ENCODE measurements at places on chromosomes 12 and 14.

DNA sequence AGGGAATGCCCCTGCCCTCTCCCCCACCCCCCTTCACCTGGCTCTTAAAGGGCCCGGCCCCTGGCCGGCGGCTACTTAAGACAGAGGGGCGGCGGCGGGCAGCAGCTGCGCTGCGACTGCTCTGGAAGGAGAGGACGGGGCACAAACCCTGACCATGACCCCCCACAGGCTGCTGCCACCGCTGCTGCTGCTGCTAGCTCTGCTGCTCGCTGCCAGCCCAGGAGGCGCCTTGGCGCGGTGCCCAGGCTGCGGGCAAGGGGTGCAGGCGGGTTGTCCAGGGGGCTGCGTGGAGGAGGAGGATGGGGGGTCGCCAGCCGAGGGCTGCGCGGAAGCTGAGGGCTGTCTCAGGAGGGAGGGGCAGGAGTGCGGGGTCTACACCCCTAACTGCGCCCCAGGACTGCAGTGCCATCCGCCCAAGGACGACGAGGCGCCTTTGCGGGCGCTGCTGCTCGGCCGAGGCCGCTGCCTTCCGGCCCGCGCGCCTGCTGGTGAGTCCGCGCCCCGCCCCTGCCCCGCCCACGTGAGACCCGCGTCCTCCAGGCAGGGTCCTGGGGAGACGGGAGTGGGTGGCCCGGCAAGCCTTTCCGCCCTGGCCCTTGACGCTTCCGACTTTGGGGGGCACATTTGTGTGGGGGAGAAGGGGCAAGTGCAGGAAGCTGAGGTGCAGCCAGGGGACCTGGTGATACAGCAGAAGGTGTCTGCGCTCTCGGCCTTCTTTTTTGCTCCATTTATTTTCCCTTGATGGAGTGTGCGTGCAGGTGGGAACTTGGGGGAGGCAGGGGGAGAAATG lies at the start of gene IGFBP6:
Gene IGFBP6 (plus strand): TSS at position 104 of the 790 bp plus-strand sequence. CDS start 51 bp downstream, at position 155.
- DNase-seq, result peak; percentile 50

DNA sequence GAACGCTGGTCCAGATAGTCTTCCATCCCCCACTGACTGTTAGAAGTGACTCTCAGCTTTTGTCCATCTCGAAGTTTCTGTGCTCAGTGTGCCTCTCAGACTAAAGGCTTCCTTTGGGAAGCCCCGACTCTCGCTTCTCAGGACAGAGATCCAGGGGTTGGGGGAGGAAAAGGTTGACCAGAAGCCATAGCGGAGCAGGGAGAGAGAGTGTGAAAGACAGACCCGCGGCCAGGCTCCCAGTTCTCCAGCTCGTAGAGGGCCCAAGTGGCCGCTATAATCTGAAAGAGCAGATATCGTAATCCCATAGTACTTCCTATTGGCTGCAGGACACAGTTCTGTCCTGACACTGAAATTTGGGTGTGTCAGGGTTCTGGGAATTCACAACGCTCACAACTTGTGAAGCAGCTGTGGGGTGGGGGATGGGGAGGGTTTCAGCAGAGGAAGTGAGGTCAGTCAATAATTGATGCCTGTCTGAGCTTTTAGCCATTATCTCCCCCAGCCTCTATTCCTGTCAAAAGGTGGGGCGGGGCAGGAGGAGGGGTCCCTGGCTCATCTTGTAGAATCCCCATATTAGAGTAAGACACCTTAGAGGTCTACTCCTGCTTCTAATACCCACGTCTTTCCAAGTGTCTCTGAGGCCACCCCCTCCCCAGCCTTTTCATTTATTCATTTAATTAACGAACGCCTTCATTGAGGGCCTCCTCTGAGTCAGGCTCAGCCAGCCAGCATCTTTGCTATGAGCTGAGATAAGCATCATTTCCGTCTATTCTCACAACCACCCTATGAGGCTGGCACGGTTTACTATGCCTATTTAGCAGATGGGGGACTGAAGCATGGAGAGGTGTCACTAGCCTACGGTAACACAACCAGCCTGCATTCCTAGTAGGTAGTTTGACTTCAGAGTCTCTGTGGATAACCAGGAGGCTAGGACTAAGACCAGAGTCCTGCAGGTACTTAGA lies 1.6 kb upstream of the ACVRL1 start:
- DNase-seq, result peak; percentile 90

GRCh38 chr12:38761636-38762342 lies 143.6 kb downstream of the CPNE8 start:
- DNase-seq, result no peak

DNA sequence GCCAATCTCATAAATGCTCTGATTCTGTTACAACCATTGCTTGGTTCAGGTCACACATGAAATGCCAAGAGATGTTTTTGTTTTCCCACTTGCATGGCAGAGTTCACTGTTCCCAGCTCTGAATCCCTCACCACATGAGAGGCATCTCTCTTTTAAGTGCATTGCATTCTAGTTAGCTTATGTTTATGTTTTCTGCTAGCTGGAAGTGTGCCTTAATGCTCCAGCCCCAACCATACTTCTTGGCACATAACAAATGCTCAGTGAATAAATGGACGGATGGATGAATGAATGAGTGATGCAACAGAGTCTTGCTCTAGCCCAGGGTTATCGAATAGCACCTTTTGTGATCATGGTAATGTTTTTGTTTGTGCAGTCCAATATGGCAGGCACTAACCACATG lies 197.3 kb downstream of the PPM1H start:
- DNase-seq, result no peak

DNA sequence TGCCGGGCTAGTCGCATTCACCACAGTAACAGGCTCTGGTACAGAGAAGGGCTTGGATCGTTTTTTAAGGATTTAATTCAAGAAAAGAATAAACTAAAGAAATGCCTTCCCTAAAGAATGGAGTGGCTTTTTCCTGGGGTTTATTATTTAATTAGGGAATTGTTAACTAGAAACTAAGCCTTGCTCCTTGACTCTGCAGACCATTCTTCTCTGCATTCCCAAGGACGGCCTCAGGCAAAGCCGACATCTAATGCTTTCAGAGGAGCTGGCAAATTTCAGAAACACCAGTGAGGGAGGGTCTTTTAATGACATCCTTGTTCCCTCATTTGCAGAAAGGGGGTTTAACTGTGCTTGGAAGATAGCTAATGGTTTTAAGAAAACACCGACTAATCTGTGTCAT lies 174.0 kb downstream of the EGLN3 start:
- DNase-seq, result no peak

GRCh38 chr14:100815478-100816285 lies 10.2 kb upstream of the MEG3 start:
- DNase-seq, result peak; percentile 53

- DNase-seq, result peak; percentile 33
These were observed 527.0 kb upstream of the ATP2B1 start for GRCh38 chr12:90235642-90236041.

DNA sequence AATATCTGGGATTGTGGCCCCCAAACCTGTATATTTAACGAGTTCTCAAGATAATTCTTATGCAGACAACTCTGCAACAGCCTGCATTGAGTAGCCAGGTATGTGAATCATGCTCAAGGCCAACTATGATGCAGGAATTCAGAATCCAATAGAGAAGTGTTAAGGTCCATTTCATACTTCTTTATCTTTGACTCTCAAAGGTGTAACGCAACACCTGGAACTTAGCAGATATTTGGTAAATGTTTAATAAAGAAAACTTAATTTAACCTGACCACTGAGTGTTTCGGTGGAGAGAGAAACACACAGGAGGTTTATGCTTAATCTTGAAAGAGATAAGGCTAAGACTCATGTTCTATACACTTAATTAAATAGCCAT lies 156.5 kb upstream of the PLEKHG7 start:
- DNase-seq, result no peak

DNA sequence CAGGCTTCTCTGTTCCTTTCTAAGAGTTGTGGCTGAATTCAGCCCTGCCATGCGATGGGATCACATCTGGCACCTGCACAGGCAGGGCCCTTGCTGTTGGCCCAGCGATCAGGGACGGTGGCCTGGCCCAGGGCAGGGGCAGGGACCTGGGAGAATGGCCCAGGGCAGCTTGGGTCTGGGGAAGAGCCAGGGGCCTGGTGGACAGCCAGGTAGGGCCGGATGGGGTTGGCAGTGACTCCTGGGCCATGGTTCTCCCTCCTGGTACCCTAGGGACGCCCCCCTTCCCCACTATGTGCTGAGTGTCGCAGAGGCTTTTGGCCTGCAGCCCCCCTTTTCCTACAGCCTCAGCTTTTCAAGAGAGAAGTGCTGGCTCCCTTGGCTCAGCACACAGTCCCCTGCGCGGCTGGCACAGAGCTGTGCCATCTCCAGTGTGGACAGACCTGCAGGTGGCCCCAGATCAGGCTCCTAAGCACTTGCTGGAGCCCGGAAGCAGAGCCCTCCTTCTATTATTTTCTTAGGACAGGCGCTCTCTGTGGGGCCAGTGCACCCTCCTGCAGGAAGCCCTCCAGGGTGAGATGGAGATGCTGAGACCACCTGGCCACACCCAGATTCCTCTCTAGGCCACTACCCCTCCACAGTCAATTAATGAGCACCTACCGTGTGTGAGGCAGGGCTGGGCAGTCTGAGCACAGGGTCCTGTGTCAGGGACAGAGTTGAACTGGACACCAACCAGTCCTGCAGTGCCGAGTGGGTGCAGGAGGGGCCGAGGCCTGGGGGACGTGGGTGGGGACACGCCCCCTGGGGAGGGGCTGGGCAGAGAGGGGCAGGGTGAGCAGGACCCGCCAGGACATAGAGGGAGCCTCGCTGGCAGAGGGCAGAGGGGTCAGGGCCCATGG lies 267.6 kb downstream of the ADGRD1 start:
- DNase-seq, result no peak

GRCh38 chr14:103762541-103762940 lies 46.9 kb downstream of the ZFYVE21 start:
- no peak for DNase-seq

- DNase-seq, result no peak
These were observed 15.7 kb downstream of the ADIPOR2 start for GRCh38 chr12:1706632-1706980.

- peak; percentile 48 for DNase-seq
These were observed 133.1 kb downstream of the PRIMA1 start for GRCh38 chr14:93655078-93655750.

GRCh38 chr12:50032515-50032853 lies 7.2 kb upstream of the RACGAP1 start:
- DNase-seq, result no peak

- DNase-seq, result peak; percentile 44
These were observed 129.3 kb upstream of the RASSF8 start for GRCh38 chr12:25829192-25829591.

- DNase-seq, result no peak
These were observed 691.6 kb upstream of the FBXO33 start for GRCh38 chr14:40123816-40124215.

DNA sequence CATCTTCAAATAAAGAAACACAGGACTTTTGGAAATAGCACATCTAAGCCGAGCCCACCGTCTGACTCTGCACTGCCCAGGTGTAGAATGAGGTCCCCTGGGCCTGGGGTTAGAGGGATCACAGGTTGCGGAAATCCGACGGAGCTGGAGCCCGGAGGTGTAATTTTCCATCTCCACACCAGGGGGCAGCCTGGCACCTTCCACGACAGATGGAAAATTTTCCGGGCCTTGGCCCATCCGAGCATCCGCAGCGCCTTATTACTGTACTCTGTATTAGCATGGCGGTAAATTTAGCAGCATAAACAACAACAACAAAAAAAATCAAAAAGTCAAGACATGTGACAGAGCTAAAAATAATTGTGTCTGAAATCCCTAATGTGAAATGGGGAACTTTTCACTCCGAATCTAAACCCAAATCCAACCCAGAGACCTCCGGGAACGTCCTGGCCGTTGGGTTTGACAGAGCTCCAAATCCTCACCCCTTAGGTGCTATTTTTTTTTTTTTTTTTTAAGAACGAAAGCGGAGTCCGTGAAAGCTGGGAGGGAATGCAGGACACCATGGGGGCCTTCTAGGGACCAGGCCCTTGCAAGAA lies 93.9 kb downstream of the KSR2 start:
- DNase-seq, result peak; percentile 43

DNA sequence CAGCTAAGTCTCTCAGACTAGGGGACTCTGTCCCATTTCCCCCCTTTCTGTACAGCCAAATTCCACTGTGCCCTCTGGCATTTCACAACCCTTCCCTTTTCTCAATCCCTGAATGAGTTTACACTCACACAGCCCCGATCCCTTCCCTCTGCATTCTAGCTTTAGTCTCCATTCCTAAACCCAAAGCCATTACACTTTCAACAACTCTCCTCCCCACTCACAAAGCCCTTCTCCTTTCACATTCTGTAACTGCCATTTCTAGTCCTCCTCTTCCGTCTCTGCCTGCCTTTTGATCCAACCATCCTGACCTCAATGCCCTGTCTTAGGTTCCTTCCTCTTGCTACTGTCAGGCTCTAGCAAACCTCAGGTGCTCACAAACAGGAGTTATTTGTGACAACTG lies 3.6 kb downstream of the ZFHX2 start:
- no peak for DNase-seq

All from myocyte (in vitro differentiated cells).